ENCODE measurements at places on chromosomes 2 and 18.

DNA sequence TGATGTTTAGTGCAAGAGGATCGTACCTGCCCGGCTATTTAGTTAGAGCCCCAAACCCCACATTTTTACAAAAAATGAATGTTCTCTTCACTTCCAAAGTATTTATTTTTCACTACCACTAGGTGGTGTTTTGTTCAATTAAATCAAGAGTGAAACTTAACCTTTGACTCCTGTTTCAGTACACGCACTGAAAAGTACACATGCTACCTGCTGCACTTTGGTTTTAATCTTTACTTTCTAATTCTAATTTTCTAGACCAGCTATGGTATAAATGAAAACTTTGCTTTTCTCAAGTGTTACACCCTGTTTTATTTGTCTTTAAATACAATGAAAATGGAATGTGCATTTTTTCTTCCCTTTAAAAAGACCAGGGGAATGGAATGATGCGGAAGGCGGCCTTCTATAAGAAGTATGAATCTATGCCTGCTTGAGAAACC is 31.4 kb upstream of the CHN1 start:
- no peak for DNase-seq

- no peak for DNase-seq
Measured at GRCh38 chr2:3650140-3650920, 7.7 kb upstream of the ALLC start.

DNA sequence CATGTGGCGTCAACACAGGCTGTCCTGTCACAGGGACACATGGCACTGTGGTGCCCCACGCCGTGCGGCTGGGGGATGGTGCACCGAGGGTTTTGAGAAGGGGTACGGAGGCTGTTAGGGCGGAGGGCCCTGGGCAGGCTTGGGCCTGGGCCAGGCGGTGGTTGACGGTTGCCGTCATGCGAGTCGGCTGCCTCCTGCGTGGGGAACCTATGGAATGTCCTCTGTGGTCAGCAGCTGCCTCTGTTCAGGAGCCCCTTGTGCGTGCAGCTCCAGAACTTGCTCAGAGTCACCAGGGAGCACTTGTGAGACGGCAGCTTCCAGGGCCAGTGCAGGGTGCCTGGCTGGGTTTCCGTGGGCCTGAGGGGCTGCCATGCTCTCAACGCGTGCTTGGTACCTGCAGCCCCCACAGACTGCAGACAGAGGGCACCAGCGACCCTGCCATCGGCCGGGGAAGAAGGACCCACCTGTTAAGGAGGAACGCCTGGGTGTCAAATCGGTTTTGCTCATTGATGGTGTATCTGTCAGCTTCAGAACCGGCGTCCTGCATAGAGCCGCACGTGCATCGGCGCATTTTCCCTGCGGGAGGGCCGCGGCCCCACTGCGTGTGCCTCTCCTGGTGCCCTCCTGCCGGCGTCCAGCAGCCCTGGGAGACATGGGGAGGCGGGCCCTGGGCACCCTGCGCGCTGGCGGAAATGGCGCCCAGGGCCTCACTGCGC is 10.0 kb upstream of the D2HGDH start:
- peak; percentile 47 for DNase-seq

DNA sequence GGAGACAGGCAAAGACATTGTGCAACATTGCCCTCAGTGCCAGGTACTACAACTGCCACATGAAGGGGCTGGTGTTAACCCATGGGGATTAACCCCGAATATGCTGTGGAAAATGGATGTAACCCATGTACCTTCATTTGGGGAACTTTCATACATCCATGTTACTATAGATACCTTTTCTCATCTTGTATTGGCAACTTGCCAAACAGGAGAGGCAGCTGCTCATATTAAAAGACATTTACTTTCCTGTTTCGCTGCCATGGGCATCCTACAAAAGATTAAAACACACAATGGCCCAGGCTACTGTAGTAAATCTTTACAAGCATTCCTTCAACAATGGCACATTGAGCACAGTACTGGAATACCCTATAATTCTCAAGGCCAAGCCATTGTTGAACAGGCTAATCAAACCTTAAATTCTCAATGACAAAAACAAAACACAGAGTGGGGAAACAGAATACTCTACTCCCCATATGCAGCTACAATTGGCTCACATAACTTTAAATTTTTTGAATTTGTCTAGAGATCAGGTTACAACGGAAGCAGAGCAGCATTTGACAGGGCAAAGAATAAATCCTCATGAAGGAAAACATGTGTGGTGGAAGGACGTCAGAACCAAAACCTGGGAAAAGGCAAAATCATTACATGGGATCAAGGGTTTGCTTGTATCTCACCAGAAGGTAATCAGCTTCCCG is 1723.5 kb upstream of the LRRTM1 start:
- no peak for DNase-seq

- no peak for DNase-seq
Measured at GRCh38 chr2:61141151-61141550, 20.8 kb upstream of the C2orf74 start.

DNA sequence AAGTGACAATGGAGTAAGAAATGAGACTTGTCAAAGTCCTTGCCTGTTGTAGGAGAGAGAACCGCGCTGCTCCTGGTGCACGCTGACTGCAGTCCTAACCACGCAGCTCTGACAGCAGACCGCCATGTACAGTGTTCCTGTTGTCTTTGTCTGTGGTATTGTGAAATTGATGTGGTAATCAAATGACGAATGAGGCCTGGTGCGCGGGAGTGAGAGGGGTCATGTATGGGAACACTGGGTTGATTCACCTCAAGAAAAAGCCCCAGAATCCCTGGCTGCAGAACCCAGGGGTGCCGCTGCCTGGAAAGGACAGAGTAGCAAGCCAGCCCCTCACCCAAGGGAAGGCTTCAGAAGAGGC is 64.0 kb downstream of the INPP4A start:
- DNase-seq, result peak; percentile 73

GRCh38 chr2:82320296-82320695 is 2015.7 kb upstream of the LRRTM1 start:
- DNase-seq, result no peak

GRCh38 chr2:111244864-111245263 is 124.2 kb downstream of the BCL2L11 start:
- no peak for DNase-seq

DNA sequence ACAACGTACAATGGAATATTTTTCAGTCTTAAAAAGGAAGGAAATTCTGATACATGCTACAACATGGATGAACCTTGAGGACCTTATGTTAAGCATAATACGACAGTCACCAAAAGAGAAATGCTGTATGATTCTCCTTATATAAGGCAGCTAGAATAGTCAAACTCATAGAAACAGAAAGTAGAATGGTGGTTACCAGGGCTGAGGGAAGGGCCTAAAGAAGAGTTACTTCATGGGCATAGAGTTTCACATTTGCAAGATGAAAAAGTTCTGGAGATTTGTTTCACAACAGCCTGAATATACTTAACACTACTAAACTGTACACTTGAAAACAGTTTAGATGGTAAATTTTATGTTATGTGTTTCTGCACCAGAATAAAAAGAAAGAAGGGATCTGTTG is 113.3 kb downstream of the GALNT1 start:
- DNase-seq, result no peak

GRCh38 chr18:74248189-74248588 is 43.6 kb downstream of the CYB5A start:
- no peak for DNase-seq

GRCh38 chr18:55501579-55501978 is 86.4 kb downstream of the TCF4 start:
- no peak for DNase-seq

DNA sequence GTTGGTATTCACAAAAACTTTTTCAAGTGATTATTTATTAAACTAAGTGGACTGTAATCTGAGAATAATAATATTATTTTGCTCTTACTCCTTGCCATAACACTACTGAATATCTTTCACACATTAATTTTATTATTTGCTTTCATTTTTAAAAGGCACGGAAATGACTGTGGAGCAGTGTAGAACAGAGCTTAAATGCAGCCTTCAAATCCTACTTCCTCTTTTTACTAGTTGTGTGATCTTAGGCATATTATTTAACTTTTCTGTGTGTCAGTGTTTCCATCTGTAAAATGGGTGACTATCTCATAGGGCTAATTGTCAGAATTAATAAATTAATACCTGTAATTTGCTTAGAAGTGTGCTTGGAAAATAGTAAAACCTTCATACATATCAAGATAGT is 55.5 kb upstream of the SLC8A1 start:
- DNase-seq, result no peak

DNA sequence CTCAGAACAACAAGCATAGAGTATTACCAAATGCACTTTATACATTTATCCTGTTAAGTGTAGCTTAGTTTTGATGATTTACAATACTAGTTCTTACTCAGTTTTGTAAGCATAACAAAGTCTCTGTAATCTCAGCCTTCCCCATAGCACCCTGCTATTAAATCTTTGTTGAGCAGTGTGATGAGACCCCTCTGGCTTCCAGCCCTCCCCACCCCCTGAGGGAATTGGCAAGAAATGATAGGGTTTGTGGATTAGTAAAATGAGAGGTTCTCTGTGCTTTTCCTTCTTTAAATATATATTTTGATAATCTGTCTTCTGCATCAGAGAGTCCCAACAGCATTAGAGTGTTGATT is 37.2 kb downstream of the ZNF521 start:
- DNase-seq, result no peak

- no peak for DNase-seq
Measured at GRCh38 chr2:44833171-44834069, 108.1 kb upstream of the SIX3 start.

DNA sequence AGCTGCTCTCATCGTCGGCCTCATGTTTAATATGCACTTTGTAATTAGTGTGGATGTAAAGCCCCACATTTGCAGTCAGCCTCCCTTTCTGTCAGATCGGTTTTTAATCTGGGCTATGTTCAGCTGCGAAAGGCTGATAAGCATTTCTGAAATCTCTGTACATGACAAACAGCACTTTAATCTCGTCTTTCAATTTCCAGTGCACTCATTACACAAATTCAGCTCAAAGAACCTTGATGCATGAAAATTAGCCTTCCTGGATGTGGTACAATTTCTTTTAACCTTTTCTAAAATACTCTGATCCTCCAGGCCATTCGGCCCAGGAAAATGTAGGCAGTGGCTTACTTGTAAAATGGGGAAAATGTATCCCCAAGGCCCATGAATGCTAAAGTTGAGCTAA is 265.1 kb downstream of the RND3 start:
- no peak for DNase-seq

GRCh38 chr18:79574938-79575525 is 104.6 kb upstream of the CTDP1 start:
- no peak for DNase-seq

DNA sequence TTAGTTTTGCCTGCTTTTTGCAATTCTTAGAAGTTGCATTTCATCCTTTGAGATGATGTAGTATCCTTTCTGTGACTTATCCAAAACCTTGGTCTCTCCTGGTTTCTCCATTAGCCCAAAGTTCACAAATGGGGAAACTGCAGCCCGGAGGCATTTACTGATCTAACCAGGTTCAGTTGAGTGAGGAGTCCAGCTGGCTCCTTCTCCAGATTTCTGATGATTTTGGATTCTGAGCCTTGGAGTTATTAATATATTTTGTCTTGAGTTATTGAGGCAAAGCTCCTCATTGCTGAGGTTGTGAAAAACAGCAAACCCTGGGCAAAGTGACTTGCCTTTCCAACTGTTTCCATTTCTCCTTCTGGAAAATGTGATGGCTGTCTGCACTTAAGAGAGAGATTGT is 1.7 kb downstream of the SLC1A4 start:
- DNase-seq, result no peak

GRCh38 chr2:232511336-232511890 is 8.8 kb upstream of the PRSS56 start:
- DNase-seq, result no peak

DNA sequence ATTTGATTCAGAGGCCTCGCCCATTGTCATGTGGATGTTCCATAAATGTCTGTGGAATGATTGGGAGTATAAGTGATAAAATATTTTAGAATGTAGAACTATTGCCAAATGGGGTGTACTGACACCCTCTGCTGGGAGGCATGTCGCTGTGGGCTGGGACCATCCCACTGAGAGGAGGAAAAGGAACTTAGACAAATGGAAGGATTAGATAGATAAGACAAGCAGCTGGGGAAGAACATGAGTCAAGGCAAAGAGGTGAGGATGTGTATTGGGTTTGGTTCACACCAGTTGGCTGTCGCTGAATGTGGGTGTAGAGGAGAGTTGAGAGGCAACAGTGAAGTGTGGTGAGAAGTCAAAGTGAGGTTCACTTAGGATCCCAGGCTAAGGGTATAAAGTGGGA is 4.0 kb downstream of the C2orf74 start:
- DNase-seq, result no peak

- no peak for DNase-seq
Measured at GRCh38 chr18:6018671-6019070, 123.3 kb upstream of the TMEM200C start.

- DNase-seq, result no peak
Measured at GRCh38 chr2:60853531-60853930, 27.8 kb upstream of the REL start.

DNA sequence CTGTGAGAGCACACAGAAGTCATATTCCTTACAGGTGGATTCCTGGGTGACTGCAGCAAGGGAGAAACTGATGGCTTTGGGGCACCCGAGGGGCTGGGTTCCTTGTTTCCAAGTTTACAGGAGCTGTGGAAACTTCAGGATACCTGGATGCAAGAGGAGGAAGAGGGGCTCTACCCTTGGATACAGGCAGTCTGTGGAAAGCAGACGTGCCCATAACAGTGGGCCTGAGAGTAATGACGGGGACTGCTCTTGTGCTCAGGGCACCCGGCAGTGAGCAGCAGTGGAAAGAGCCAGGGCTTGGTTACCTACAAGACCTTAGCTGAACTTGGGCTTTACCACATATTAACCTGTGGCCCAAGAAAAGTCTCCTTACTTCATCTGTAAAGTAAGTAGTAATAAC is 102.2 kb upstream of the TGFA start:
- no peak for DNase-seq

- DNase-seq, result no peak
Measured at GRCh38 chr18:25531207-25531606, 179.2 kb upstream of the ZNF521 start.

- no peak for DNase-seq
Measured at GRCh38 chr2:128374001-128374710, 55.5 kb upstream of the HS6ST1 start.

GRCh38 chr2:11375025-11375688 is 30.7 kb upstream of the ROCK2 start:
- no peak for DNase-seq

- DNase-seq, result peak; percentile 73
Measured at GRCh38 chr2:28895189-28895893, 874 bp downstream of the WDR43 start.

GRCh38 chr2:88190808-88191721 is 20.9 kb downstream of the THNSL2 start:
- DNase-seq, result peak; percentile 35
